IPS DF 6.9 (cell line): ENCODE measurements at places on chromosomes 16 and 17.

GRCh38 chr17:60851181-60851580, 173.5 kb downstream of the BCAS3 start:
- DNase-seq = no peak

DNA sequence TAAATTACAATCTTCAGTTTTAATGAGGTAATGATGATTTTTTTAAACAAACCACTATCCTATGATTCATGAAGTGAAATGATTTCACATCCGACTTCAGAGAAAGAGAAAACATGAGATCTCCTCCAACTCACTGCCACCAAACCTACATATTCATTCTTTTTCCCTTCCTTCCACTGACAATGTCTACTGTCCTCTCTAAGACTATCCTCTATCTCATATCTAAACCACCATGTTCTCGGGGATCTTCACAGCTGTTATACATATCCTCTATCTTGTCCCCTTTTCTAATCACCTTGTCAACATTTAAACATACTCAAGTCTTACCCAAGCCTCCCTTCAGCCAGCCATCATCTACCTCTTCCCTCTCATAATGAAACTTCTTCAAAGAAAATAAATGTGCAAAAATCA, 53.5 kb downstream of the SMURF2 start:
- DNase-seq = no peak

- DNase-seq = no peak
These were observed 92.3 kb downstream of the BMERB1 start for GRCh38 chr16:15526731-15527130.

DNA sequence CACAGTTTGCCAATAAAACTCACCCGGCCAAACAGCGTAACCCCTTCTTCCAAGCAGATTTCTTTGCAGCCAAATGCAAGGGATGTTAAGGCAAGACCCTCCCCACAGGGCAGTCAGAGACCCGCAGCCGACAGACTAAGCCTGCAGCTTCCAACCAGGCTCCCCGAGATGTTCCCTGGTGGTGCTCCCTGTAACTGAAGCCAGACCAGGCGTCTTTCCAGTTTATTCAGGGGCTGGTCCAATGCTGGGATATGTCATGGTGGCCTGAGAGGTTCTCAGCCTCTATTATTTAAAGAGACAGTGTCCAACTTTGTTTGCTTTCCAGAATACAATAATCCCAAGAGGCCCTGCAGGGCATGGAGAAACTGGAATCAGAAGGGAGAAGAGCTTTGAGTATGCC, at the start of gene PMP22:
TSS of gene PMP22 (minus strand) at position 196 of the 400 bp plus-strand sequence. CDS start 4,599 bp downstream, outside the sequence.
- DNase-seq = no peak

GRCh38 chr16:56763291-56763916, 33.5 kb downstream of the NUP93 start:
- DNase-seq = no peak

DNA sequence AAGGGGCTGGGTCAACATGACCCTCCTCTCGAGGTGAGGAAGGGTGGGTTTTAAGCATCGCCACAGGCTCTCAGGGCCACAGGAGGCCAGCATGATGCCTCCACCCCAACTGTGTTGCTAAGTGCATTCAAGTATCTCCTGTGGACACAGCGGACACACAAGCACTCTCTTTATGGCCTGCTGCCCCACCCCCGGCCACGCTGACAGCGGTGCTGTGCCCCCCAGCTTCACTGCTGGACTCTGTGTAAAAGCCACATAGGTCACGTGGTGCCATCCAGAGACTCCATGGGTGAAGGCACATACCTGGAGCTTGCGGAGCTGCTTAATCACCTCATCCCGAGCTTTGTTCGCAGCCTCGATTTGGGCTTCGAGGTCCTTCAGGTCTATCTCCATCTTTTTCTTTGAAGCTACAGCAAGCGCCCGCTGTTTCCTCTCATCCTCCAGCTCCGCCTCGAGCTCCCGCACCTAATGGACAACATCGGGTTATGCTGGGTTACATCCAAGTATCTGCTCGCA, 51.5 kb downstream of the NDEL1 start:
- DNase-seq = no peak

DNA sequence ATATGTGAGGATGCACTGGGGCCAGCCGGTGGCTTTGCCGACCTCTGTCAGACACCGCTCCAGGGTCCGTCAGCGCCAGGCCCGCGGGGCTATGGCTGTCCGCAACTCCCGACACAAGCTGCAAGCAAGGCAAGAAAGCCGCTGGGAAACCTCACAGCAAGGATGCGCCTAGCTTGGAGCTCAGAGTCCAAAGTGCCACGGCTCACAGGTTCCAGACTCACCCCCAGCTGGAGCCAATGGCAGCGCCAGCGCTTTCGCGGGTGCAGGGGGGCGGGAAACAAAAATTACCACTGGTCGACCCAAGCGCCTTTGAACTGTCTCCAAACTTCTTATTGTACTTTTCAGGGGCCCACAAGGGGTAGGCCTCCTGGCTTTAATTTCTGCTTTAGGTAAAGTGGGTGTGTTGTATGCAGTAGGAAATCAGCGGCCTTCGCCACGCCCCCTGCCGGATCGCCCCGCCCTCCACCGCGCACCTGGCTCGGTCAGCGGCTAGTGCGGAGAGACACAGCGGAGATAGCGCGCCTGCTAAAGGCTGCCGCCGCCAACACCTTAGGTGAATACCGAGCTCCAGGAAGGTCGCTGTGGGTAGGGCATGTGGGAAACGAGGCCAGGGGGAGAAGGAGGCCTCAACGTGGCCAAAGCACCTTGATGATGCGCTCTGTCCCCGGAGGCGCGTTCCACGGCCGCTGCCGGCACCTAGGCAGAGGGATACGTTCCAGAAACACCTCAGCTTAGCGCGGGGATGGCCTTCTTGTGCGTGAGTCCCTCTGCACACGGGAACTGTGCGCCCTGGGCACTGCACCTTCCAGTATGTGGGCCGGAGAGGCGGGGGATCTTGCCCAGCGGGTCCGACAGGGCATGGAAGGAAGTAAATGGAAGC, 61.0 kb upstream of the RBL2 start:
- no peak for DNase-seq

- DNase-seq = no peak
These were observed 42.8 kb downstream of the COG7 start for GRCh38 chr16:23410176-23410575.

- no peak for DNase-seq
These were observed 281.5 kb downstream of the CA10 start for GRCh38 chr17:51876986-51877385.

- DNase-seq = no peak
These were observed 29.3 kb upstream of the AQP8 start for GRCh38 chr16:25187491-25187795.

GRCh38 chr17:45997624-45998023, 1.4 kb upstream of the STH start:
- no peak for DNase-seq

GRCh38 chr16:66525396-66526180, 24.3 kb downstream of the TK2 start:
- DNase-seq = no peak

- no peak for DNase-seq
These were observed 11.5 kb downstream of the ZNF597 start for GRCh38 chr16:3431779-3432219.

- no peak for DNase-seq
These were observed 10.7 kb downstream of the DUSP14 start for GRCh38 chr17:37500378-37500777.

DNA sequence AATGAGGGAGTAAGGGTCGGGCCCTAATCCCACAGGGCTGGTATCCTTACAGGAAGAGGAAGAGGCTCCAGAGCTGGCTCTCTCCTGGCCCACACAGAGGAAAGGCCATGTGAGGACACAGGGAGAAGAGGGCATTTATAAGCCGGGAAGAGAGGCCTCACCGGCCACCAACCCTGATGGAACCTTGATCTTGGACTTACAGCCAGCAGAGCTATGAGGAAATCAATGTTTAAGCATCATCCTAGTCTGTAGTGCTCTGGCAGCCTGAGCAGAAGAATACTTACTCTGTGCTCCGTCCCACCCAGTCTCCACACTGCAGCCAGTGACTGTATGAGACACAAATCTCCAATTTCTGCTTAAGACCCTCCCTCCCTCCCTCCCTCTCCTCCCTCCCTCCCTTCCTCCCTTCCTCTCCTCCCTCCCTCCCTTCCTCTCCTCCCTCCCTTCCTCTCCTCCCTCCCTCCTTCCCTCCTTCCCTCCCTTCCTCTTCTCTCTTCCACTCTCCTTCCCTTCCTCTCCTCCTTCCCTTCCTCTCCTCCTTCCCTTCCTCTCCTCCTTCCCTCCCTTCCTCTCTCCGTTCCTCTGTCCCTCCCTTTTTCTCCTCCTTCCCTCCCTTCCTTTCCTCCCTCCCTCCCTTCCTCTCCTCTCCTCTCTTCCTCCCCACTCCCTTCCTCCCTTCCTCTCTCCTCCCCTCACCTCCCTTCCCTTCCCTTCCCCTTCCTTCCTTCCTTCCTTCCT, 8.9 kb upstream of the TMEM220 start:
- DNase-seq = no peak

- DNase-seq = no peak
These were observed 80.5 kb downstream of the KSR1 start for GRCh38 chr17:27536781-27537180.

DNA sequence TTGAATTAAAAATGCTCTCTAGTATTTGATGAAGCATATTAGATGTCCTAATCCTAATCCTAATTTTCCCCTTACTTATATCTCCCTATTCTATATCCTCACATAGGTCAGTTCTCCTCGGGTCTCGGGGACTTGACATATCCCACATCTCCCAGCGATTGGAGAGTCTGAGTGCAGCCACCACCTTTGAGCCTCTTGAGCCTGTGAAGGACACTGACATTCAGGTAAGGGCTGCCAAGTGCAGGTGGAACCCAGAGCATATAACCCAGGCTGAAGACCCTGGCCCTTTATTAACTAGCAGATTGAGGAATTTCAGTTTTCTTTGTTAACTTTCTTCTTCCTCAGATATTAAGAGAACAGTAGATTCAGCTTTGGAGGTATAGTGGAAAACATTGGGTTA, 28.5 kb downstream of the NUP93 start:
- no peak for DNase-seq

GRCh38 chr16:11896486-11897176, 19.1 kb downstream of the GSPT1 start:
- DNase-seq = no peak

GRCh38 chr16:9195287-9195686, 103.8 kb downstream of the HAPSTR1 start:
- no peak for DNase-seq

DNA sequence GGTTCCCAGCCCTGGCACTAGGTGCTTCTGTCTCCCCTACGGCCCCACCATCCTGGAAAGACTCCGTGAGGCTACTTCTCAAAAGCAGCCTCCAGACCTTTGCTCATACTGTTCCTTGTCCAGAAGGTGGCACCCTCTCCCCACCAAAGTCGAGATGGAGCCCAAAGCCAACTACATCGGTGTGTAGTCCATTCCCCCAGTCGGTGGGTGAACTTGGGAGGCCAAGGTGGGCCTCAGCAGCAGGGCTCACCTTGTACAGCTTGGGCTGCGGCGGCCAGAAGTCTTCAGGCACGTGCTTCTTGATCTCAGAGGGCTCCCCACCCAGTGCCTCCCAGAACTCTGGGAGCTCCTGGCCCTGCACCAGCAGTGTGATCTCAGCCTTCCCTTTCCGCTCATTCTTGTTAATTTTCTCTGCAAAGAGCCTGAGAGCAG, 10.2 kb downstream of the FLII start:
- no peak for DNase-seq

DNA sequence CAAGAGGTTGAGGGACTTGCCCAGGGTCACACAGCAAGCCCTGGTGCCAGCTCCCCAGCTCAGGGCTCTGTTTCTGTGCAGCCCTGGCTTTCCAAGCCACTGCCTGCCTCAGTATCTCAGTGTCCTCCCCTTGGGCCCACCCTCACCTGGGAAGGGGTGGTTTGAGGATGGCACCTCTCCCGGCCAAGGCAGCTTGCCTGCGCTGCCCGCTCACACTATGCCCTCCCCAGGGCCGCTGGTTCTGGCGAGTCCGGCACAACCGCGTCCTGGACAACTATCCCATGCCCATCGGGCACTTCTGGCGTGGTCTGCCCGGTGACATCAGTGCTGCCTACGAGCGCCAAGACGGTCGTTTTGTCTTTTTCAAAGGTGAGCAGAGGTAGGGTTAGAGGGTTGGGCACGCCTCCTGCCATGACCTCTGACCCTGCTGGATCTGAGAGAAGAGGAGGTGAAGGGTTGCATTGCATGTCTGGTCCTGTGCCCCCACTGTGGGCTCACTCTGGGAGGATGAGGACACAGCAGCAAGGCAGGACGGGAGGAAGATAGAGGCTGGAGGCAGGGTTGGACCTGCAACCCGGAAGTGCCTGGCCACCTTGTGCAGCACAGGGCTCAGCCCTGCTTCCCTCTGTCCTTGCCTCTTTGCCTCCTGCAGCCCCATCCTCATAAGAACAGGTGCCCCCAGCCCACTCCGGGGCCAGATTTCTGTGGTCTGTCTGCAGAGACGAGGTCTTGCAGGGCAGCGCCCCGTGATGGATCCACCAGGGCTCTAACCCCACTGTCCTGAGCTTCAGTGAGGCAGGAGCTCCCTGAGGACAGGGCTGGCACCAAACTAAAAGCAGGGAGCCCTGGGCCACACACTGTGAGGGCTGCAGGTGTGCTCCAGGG, 16.7 kb downstream of the MMP15 start:
- DNase-seq = no peak

- no peak for DNase-seq
These were observed 151.1 kb downstream of the ITFG1 start for GRCh38 chr16:47309581-47310312.

GRCh38 chr17:19714542-19715411, 1.6 kb downstream of the SLC47A2 start:
- DNase-seq = no peak

DNA sequence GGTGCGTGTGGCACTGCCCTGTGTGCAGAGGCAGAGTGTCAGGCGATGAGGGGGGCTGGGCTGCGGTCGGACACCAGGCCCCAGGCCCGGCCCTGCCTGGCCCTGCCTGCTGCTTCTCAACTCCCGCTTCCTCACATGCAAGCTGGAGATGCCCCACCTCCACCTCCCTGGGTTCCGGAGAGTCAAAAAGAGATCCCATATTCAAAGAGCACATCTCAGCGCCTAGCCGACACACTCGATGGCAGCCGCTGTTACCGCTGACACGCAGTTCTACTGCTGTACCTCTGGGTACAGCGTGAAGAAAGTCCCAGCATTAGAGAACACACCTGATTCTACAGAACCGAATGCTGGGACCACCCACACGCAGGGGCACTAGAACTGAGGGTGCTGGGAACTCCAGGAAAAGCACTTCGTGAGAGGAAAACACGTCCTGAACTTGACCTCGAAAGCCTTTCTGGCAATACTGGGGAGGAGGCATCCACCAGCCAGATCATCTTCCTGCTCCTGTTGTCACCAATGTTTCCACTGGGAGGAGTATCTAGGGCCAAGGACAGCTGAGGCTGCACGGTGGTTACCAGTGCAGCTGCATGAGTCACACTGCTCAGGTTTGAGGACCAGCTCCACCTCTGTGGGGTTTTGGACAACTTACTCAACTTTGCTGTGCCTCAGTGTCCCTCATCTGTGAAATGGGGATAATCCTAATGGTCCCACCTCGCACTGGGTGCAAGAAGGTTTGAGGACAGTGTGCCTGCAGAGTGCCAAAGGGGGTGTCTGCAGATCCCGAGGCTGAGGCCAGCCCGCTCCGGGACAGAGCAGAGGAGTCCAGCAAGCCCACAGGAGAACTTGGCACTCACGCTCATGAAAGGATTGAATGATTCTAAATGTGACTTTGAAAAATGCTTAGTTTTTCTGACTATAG, 100.4 kb upstream of the DNAH17 start:
- DNase-seq = no peak

GRCh38 chr16:23900480-23901177, 64.8 kb downstream of the PRKCB start:
- DNase-seq = no peak

GRCh38 chr16:937723-938122, 33.1 kb downstream of the LMF1 start:
- DNase-seq = no peak
